Activated CD4-positive, alpha-beta T cell treated with anti-CD3 and anti-CD28 coated beads for 48 hours (primary cell): ENCODE measurements at places on chromosomes 2 and 18.

- no peak for DNase-seq
Measured at GRCh38 chr2:4588606-4589005, 885.2 kb downstream of the DCDC2C start.

DNA sequence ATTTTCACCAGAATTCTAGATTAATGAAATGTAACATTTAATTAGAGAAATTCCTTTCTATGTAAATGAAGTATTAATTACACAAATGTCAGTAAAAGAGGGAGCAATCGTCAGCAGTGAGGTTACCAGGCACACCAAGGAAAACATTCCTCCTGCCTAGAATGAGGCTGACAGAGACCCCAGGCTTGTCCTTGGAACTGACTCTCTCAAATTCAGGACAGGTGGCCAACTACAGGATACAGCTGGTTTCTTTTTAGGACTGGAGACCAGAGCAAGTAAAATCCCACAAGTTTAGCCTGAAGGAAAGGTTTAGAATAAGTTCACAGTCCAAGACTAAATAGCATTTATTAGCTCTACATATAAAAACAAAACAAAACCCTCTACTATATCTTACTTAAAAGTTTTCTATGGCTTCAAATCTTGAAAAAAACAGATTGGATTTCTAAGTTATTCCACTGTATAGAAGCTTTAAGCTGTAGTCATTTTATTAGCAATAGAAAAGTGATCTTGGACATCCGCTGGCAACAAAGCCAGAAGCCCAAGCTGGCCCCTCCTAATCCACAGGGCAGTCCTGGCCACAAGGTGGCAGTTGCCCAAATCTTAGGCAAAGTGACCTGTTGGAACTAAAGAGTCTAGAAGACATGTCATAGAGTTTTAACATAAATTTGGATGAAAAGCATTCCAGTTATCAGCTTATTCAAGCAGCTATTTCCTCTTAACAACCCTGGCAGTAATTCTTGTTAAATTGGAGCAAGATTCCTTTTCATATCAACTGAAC is 81.0 kb downstream of the SP3 start:
- DNase-seq: peak; percentile 31

GRCh38 chr2:10465910-10466309 is 17.8 kb upstream of the ODC1 start:
- DNase-seq: no peak

- no peak for DNase-seq
Measured at GRCh38 chr18:63325086-63325686, 5.6 kb upstream of the BCL2 start.

DNA sequence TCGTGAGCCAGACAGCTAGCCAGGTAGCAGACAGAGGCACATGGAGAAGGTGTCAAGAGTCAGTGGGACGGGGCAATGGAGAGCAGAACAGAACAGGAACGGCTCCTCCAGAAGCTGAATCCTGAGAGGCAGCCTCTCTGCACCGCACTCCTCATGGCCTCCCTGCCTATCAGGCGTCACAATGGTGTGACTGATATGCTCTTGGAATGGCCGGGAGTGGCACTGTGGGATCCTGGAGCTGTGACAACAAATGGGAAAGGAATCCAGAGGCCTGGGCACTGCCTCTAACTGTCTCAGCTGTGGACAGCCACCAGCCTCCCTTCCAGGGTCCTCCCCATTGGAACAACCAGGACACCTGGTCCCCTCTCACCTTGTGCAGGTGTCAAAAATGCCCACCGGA is 89.1 kb upstream of the ID2 start:
- DNase-seq: no peak

DNA sequence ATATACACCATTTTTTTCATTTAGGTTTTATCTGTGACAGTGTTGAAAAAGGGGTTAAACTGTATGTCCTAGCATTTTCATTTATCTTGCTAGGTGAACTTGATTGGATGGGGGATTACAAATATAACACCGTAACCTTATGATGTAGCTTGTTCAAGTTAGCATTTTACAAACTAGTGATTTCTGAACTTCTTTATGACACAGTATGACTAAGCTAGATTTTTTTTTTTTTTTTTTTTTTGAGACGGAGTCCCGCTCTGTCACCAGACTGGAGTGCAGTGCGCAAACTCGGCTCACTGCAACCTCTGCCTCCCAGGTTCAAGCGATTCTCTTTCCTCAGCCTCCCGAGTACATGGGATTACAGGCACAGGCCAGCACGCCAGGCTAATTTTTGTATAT is 47.1 kb downstream of the KCMF1 start:
- DNase-seq: no peak

DNA sequence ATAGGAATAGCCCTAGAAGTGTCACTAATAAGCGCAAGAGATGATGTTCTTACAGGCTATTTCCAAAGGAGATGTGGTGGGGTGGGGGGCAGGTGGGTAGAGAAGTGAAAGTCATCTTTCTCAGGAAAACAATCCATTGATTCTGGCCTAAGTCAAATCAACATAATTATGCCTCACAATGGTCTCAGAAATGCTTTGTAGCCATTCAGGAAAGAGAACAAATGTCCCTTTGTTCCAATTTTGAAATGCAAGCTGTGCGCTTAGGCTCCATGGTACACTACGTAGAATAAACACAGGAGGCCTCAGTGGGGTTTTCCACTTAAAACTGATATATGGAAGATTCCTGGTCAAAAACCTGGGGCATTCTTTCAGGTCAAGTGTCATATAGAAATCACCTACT is 529.9 kb upstream of the KLHL29 start:
- DNase-seq: no peak

DNA sequence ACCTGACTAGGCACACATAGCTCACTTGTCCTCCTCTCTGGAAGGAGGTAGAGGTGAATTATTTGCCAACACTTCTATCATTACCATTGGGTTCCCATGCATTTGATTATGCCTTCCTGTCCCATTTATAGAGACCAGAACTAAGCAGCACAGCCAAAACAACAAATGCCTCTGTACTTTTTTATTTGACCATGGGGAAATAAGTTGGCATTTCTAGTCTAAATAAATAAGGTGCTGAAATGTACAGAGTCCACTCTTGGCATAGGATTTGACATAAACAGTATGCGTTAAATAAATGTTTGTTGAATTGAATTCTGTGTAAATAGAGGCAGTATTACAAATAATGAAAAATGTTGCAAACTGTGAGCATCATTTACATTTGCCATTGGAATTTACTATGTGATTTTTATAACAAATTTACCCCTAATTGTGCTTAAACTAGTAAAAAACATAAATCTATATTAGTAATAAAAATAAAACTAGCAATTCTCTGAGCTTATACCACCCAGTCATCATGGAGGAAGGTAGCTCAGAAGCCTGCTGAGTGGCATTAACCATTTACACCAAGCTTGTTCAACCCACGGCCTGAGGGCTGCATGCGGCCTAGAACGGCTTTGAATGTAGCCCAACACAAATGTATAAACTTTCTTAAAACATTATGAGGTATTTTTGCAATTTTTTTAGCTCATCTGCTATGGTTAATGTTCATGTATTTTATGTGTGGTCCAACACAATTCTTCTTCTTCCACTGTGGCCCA is 367.8 kb downstream of the FIGN start:
- no peak for DNase-seq

- DNase-seq: no peak
Measured at GRCh38 chr2:216066230-216066629, 15.4 kb downstream of the PECR start.

- DNase-seq: no peak
Measured at GRCh38 chr18:79597176-79597830, 82.3 kb upstream of the CTDP1 start.

DNA sequence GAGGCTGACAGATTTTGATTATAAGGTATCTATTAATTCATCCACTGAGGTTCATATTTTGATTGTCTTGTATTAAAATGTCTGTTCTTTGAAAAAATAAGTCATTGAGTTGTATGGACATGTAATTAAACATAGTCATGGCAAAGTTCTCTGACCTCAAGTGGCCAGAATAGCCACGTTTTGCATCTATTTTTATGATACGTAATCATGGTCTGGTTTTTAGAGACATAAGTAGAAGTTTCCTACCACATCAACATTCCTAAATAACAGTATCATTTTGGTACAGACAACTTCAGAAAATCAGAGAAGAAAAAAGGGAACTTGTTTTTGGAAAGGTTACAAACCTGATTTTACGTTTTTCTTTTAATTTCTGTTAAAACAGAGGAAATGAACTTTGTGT is 47.6 kb downstream of the COL5A2 start:
- DNase-seq: no peak

- DNase-seq: no peak
Measured at GRCh38 chr2:85388878-85389538, 21.2 kb downstream of the CAPG start.

DNA sequence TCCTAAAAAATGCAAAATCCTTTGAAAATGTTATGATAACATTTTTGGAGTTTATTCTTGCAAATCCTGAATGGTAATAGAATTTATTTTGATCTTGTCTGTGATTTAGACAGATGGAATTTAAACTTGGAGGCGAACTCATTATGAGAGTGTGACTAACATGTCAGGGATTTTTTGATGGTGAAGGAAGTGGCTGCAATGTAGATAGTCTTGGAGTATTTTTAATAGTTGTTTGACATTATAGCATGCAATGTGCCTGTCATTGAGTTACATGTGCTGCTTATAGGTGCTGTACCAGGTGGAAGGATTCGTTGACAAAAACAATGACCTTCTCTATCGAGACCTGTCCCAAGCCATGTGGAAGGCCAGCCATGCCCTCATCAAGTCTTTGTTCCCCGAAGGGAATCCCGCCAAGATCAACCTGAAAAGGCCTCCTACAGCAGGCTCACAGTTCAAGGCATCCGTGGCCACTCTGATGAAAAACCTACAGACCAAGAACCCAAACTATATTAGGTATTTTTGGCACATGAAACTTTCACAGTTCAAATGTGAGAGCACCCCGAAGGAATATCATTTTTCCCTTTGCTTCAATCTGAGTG is 141.8 kb downstream of the MYO1B start:
- DNase-seq: no peak

- no peak for DNase-seq
Measured at GRCh38 chr2:74741629-74742028, 87.6 kb downstream of the SEMA4F start.

DNA sequence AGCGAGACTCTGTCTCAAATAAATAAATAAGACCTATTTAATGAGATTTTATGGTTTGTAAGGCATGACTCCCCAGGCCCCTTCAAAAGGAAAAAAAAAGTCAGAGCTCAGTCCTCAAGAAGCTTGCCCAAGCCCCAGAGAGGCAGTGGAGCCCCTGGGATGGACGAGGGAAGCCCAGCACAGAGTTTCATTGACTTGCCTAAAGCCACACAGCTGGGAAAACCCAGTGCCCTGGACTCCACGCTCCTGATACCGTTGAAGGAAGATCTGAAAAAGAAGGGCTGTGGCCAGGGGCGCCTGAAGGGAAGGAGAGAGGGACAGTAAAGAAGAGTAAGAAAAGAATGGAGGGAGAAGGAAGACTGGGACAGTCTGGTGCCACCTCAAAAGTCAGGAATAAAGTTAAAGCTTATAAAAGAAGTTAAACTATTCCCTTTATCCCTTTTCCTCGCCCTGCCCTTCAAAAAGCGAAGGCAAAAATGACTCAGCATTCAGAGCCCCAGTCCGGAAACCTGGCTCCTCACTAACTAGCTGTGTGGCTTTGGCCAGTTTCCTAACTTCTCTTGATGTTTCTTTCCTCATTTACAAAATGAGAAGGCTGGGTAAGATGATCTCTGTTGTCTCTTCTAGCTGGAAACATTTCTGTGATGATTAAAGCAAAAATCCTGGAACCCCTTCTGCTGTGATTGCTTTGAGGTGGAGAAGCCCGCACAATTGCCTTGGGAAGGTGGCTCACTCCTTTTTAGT is 46.7 kb downstream of the LYPD1 start:
- no peak for DNase-seq

GRCh38 chr18:28511413-28511821 is 334.5 kb upstream of the CDH2 start:
- no peak for DNase-seq

DNA sequence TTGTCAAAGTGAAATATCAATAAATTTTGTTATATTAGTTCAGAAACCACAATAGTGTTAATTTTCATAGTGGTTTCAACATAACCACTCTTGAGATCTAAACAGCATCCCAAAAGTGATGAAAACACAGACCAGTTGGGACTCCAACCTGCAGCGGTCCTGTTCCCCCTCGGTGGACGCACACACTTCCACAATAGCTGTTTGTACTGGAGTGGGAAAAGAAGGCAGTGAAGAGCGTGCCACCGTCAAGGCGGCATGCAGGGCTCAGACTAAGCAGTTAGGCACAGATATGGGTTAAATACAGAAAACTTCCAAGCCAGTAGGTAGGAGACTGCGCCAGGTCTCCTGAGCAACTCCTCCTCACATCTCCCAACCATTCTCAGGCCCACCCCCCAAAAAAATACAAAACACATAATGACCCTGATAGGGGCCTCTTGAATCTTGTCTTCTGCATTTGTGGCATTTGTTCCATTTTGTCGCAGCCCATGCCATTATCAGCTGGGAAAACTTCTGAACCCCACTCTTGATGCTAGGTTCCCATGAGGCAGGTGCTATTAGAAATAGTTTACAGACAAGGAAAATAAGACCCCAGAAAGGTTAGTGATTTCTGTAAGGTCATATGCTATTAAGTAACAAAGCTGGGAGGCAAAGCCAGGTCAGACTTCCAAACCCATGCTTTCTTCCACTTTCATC is 57.7 kb downstream of the GORASP2 start:
- no peak for DNase-seq

DNA sequence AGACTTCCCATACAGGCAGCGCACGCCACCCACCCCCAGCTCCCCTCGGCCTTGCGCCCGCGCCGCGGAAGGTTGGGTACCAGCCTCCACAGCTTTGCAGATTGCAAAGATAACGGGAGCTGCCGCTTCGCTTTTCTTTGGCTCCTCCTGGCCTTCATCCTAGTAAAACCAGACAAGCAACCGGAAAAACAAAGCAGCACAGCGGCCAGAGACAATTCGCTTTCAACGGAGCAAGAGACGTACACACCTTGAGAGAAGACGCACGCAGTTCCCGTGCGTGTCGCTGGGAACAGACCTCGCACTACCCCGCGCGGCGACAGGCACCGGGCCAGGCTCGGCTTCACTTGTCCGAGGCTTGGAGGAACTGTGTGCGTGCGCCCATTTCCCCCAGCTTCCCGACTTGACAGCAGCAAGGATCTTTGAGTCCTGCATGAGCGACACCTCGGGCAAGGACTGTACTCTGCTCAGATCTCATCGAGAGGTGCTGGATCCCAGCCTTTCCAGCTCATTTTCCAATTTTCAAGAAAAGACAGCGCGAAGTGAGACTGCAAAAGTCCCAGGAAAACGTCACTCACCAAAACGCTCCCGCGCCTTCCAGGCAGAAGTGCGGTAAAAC is 964 bp downstream of the ZBTB7C start:
- peak; percentile 20 for DNase-seq

GRCh38 chr2:625415-626333 is 51.5 kb downstream of the TMEM18 start:
- DNase-seq: no peak

- DNase-seq: no peak
Measured at GRCh38 chr2:55268288-55268906, 634 bp downstream of the MTIF2 start.
